Ovary (tissue), 10 donors: ENCODE measurements at places on chromosomes 12 and 14. TPM values are rescaled to one million over a fixed set of nuclear protein-coding genes. Genes with fewer than 3 reads are reported as not detected.

The KRT2 gene
- not detected for total RNA-seq

The ZBTB25 gene
- 16.9 TPM for total RNA-seq

The SYCP3 gene
- total RNA-seq, result not detected

The CYP27B1 gene
- total RNA-seq, result 0.63 TPM

The TRHDE gene
- total RNA-seq, result 18.2 TPM

The NOVA1 gene
- 9.8 TPM for total RNA-seq

The RAPGEF3 gene
- 83.5 TPM for total RNA-seq

The GTF2A1 gene
- total RNA-seq, result 28.3 TPM

The TTC9 gene
- total RNA-seq, result 0.05 TPM

The EFS gene
- total RNA-seq, result 42.4 TPM

The FAM186B gene
- 1.1 TPM for total RNA-seq

The MDM1 gene
- 12.8 TPM for total RNA-seq

The CDC42BPB gene
- total RNA-seq, result 103 TPM

GRCh38 chr14:80862541-80862940, 79.0 kb downstream of the CEP128 start:
- H3K36me3 ChIP-seq, result no peaks in the 10 kb centered on the region
- DNase-seq, result no peak
- H3K4me1 ChIP-seq, result no peaks in the 10 kb centered on the region
- no peak overlapping the region for H3K4me3 ChIP-seq
- no peaks in the 10 kb centered on the region for H3K27me3 ChIP-seq

- H3K36me3 ChIP-seq, result no peaks in the 10 kb centered on the region
- DNase-seq, result no peak
- H3K27ac ChIP-seq, result no peak overlapping the region
- H3K4me3 ChIP-seq, result no peak overlapping the region
- no peaks in the 10 kb centered on the region for H3K27me3 ChIP-seq
Observed at GRCh38 chr14:103097244-103097993, 2.9 kb downstream of the EXOC3L4 start.

GRCh38 chr14:102066041-102066451, 20.8 kb downstream of the HSP90AA1 start:
- no peaks in the 10 kb centered on the region for H3K4me1 ChIP-seq
- H3K27me3 ChIP-seq, result no peaks in the 10 kb centered on the region
- no peak overlapping the region for H3K27ac ChIP-seq
- H3K36me3 ChIP-seq, result no peaks in the 10 kb centered on the region
- H3K4me3 ChIP-seq, result no peak overlapping the region

GRCh38 chr12:107474639-107475539, 210.7 kb upstream of the PWP1 start:
- H3K27me3 ChIP-seq, result no peaks in the 10 kb centered on the region
- DNase-seq, result no peak
- H3K27ac ChIP-seq, result no peak overlapping the region
- no peaks in the 10 kb centered on the region for H3K36me3 ChIP-seq

- no peak overlapping the region for H3K27ac ChIP-seq
- DNase-seq, result peak; percentile 18
- no peaks in the 10 kb centered on the region for H3K4me1 ChIP-seq
- H3K27me3 ChIP-seq, result no peaks in the 10 kb centered on the region
- H3K36me3 ChIP-seq, result no peaks in the 10 kb centered on the region
- H3K4me3 ChIP-seq, result no peak overlapping the region
Observed at GRCh38 chr14:101035466-101036225, 132.1 kb upstream of the RTL1 start.

GRCh38 chr12:65670775-65671174, 153.5 kb upstream of the HMGA2 start:
- H3K27ac ChIP-seq, result no peak overlapping the region
- no peaks in the 10 kb centered on the region for H3K36me3 ChIP-seq
- H3K4me1 ChIP-seq, result peaks cover 3% of the 10 kb centered on the region
- H3K4me3 ChIP-seq, result no peak overlapping the region
- no peak for DNase-seq

DNA sequence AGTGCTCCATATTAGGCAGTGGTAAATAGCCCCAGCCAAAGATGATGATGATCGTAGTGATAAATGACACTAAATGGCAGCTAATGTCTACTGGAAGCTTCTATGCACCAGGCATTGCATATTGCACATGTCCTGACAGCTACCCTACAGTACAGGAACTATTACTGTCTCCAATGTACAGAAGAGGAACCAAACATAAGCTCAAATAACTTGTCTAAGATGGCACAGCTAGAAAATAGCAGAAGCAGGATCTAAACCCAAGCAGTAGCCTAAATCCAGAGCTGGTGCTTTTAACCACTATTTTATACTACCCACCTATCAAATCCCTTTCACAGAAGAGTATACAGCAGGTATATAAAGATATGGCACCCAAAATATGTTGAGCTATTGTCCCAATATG, 28.9 kb downstream of the ESR2 start:
- no peak overlapping the region for H3K4me3 ChIP-seq
- H3K36me3 ChIP-seq, result no peaks in the 10 kb centered on the region
- DNase-seq, result no peak

GRCh38 chr12:89059721-89060541, 292.4 kb downstream of the DUSP6 start:
- H3K27ac ChIP-seq, result no peak overlapping the region
- H3K4me1 ChIP-seq, result no peaks in the 10 kb centered on the region
- no peak for DNase-seq
- no peaks in the 10 kb centered on the region for H3K27me3 ChIP-seq
- H3K36me3 ChIP-seq, result no peaks in the 10 kb centered on the region
- no peak overlapping the region for H3K4me3 ChIP-seq

GRCh38 chr12:93790472-93791152, 113.4 kb downstream of the CRADD start:
- no peak overlapping the region for H3K27ac ChIP-seq
- no peaks in the 10 kb centered on the region for H3K27me3 ChIP-seq
- no peak overlapping the region for H3K4me3 ChIP-seq
- DNase-seq, result no peak

GRCh38 chr12:89075880-89076540, 276.3 kb downstream of the DUSP6 start:
- no peaks in the 10 kb centered on the region for H3K4me1 ChIP-seq
- H3K36me3 ChIP-seq, result no peaks in the 10 kb centered on the region
- no peaks in the 10 kb centered on the region for H3K27me3 ChIP-seq
- no peak for DNase-seq

DNA sequence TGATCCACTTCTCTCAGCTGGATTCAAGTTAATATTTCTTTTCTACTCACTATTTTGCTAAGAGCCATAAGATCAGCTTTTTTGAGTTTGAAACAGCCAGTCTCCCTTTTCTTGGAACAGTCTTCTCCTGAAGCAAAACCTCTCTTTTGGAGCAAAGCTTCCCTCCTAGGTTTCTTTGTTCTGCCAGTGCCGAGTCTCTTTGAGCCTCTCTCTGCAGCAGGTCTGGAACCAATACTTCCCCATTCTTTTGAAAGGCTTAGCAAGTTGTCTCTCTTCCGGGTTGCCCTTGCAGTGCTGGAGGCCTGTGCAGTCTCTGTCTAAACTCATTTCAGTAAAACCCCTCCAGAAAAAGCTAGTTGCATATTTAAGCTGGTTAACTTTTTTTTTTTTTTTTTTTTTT, 454.8 kb downstream of the NOVA1 start:
- no peaks in the 10 kb centered on the region for H3K36me3 ChIP-seq
- no peak for DNase-seq
- no peaks in the 10 kb centered on the region for H3K27me3 ChIP-seq
- H3K27ac ChIP-seq, result no peak overlapping the region
- no peaks in the 10 kb centered on the region for H3K4me1 ChIP-seq

GRCh38 chr12:129467289-129467688, 436.5 kb downstream of the TMEM132D start:
- no peak overlapping the region for H3K4me3 ChIP-seq
- H3K36me3 ChIP-seq, result no peaks in the 10 kb centered on the region
- no peak for DNase-seq
- H3K27ac ChIP-seq, result no peak overlapping the region

DNA sequence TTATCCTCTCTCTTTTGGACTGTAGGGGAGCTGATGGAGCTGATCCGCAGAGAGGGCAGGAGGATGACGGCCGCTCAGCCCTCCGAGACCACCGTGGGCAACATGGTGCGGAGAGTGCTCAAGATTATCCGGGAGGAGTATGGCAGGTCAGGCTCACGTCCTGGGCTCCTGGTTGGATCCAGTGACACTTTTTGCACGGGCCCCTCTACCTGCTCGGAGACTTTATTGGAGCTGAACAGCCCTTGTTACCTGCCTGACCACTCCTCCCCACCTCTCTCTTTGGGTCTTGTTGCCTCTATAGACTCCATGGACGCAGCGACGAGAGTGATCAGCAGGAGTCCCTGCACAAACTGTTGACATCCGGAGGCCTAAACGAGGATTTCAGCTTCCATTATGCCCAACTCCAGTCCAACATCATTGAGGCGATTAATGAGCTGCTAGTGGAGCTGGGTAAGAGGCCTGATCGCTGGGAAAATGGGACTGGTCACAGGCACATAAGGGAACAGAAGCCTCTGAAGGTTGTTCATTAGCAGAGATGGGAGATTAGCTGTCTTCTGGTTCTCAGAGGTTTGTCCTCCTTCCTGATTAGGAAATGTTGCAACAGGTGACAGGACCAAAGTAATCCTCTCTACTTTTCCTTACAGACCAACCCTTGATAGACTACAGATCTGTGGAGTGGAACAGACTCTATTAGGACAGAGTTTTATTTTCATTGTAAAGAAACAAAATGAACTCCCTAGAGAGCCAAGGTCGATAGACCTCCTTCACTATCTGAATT, 718 bp downstream of the EIF2B2 start:
- no peaks in the 10 kb centered on the region for H3K27me3 ChIP-seq
- peaks cover 5% of the 10 kb centered on the region for H3K4me1 ChIP-seq
- no peak overlapping the region for H3K27ac ChIP-seq

DNA sequence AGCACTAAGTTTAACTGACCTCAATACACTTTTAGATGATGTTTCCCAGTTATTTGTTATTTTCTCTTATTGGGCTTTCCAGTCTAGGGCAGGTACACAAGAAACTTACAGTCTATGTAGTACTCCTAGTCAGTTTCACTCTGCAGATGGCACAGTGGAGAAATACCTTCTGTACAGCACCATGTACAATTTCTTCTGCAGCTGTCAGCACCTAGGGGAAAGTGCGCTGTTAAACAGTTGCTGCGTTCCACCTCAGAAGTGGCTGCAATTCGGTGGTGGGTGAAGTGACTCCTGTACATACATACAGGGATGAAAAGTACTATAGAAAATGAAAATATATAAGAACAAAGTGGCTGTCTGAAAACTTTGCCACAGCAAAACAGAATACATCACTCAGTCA, 48.3 kb downstream of the NOVA1 start:
- H3K27ac ChIP-seq, result no peak overlapping the region
- no peaks in the 10 kb centered on the region for H3K36me3 ChIP-seq
- H3K4me1 ChIP-seq, result no peaks in the 10 kb centered on the region
- H3K4me3 ChIP-seq, result no peak overlapping the region
- DNase-seq, result no peak

DNA sequence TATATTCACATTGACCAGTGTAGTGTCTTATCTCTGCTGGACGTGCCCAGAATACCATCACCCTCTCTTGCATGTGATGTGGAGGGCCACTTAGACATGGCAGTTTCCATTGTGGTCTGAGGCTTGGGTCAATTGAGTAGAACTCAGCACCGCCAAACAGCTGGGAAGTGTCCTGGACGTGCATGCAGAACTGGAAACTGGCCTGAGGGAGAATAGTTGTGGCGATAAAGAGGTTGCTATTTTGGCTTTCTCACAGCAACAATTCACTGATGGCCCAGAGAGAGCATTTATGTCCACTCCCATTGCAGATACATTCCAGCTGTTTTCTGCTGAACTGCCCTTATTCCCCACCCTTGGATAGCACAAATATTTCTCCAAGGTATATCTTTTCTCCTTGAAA, 210.1 kb upstream of the DAAM1 start:
- H3K4me3 ChIP-seq, result no peak overlapping the region
- DNase-seq, result peak; percentile 47
- H3K27me3 ChIP-seq, result no peaks in the 10 kb centered on the region
- H3K27ac ChIP-seq, result no peak overlapping the region
- H3K36me3 ChIP-seq, result no peaks in the 10 kb centered on the region
- H3K4me1 ChIP-seq, result peaks cover 15% of the 10 kb centered on the region

- H3K27me3 ChIP-seq, result no peaks in the 10 kb centered on the region
- H3K4me1 ChIP-seq, result no peaks in the 10 kb centered on the region
- H3K27ac ChIP-seq, result no peak overlapping the region
- no peak overlapping the region for H3K4me3 ChIP-seq
- no peak for DNase-seq
Observed at GRCh38 chr12:18468246-18469075, 207.1 kb downstream of the PIK3C2G start.

GRCh38 chr12:124805876-124806668, 57.6 kb downstream of the SCARB1 start:
- no peaks in the 10 kb centered on the region for H3K4me1 ChIP-seq
- H3K27me3 ChIP-seq, result no peaks in the 10 kb centered on the region
- H3K36me3 ChIP-seq, result no peaks in the 10 kb centered on the region
- no peak overlapping the region for H3K4me3 ChIP-seq

GRCh38 chr12:108265505-108265904, 73.6 kb downstream of the CMKLR1 start:
- no peaks in the 10 kb centered on the region for H3K4me1 ChIP-seq
- H3K27ac ChIP-seq, result no peak overlapping the region
- no peak overlapping the region for H3K4me3 ChIP-seq
- no peaks in the 10 kb centered on the region for H3K27me3 ChIP-seq
- no peak for DNase-seq

DNA sequence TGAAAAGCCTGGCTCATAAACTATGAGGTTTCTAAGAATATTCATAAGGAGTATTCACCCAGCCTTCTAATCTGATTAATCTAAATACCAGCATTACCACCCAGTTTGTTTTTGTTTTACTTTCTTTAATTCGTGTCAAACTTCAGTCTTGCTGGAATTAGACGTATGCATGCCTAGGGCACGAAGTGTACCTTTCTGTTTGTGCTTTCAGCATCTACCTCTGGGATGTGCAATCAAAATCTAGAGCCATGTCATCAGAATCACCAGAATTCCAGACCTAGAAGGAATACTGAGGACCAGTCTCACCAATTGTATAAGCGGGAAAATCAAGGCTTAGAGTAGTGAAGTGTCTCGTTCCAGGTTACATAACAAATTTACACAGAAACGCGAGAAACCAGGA, 57.3 kb downstream of the KITLG start:
- no peak for DNase-seq
- no peak overlapping the region for H3K4me3 ChIP-seq
- H3K4me1 ChIP-seq, result peaks cover 5% of the 10 kb centered on the region
- no peaks in the 10 kb centered on the region for H3K27me3 ChIP-seq
- H3K36me3 ChIP-seq, result no peaks in the 10 kb centered on the region

DNA sequence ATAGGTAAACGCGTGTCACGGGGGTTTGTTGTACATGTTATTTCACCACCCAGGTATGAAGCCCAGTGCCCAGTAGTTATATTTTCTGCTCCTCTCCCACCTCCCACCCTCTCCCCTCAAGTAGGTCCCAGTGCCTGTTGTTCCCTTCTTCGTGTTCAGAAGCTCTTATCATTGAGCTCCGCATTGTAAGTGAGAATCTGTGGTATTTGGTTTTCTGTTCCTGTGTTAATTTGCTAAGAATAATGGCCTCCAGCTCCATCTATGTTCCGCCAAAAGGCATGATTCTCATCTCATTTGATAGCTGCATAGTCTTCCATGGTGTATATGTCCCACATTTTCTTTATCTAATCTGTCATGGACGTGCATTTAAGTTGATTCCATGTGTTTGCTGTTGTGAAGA, 6.9 kb upstream of the GPRC5D start:
- DNase-seq, result no peak
- H3K4me3 ChIP-seq, result no peak overlapping the region
- no peaks in the 10 kb centered on the region for H3K4me1 ChIP-seq
- no peaks in the 10 kb centered on the region for H3K36me3 ChIP-seq
- no peaks in the 10 kb centered on the region for H3K27me3 ChIP-seq

- no peak for DNase-seq
- H3K36me3 ChIP-seq, result no peaks in the 10 kb centered on the region
- H3K27me3 ChIP-seq, result no peaks in the 10 kb centered on the region
- no peaks in the 10 kb centered on the region for H3K4me1 ChIP-seq
Observed at GRCh38 chr12:95458761-95459160, 15.2 kb upstream of the METAP2 start.
